ENCODE measurements at places on chromosomes 16 and 17.

DNA sequence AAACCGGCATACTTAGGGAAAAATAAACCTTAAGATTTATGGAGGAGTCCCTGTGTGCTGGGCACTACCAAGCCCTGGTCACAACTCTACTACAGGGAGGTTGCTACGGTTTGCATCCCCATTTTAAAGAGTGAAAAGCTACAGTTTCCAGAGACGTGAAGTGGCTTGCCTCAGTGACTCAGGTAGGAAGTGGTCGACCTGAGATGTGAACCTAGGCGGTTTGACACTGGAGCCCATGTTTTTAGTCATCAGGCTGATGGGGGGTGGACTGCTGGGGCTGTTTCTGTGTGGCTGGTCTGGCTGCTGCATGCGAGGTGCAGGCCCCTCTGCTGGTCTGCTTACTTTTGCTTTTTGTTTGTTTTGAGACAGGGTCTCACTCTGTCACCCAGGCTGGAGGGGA lies 6.6 kb downstream of the COX6A2 start:
- DNase-seq = no peak

DNA sequence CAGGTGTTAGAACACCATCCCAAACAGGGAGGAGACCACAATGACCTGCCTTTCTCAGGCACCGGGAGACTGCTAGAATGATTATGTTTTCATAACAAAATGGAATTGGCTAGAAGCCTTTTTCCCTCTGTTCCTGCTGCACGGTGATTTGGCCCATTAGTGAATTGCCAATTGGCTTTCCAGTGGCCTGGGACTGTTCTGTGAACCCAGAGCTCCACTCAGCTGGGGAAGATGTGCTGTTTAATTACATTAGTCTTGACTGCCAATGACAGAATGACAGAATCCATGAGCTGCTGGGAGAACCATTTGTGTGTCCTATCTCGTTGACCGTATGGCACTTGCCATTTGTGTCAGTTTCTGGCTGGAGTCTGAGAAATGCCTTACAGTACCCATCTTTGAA lies 242.9 kb downstream of the CDH11 start:
- no peak for DNase-seq

DNA sequence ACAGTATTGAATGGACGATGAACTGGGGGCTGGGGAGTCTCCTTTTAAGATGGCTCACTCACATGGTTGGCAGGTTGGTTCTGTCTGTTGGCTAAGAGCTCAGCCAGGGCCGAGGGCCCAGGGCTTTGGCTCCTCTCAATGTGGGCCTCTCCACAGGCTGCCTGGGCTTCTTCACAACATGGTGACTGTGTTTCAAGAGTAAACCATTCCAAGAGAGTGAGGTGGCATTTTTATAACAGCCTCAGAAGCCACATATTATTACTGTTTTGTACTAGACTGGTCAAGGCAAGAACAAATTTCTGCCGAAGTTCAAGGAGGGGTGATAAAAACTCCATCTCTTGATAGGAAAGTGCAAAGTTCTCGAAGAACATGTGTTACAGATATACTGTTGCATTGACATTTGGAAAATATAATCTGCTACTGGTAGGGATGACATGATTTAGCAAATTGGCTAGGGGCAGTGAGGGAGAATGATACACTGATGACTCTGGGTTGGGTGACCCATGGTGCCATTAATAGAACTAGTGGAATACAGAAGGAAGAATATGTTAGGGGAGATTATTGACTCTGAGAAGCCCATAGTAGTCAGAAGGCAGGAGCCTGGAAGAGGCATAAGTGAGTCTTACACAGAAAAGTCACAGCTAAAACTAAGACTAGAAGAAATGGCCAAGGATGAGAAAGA lies 13.7 kb downstream of the KRABD2 start:
- no peak for DNase-seq

- peak; percentile 9 for DNase-seq
These were observed 26.8 kb downstream of the DRC3 start for GRCh38 chr17:17999364-18000029.

- no peak for DNase-seq
These were observed 21.7 kb downstream of the ADCY7 start for GRCh38 chr16:50288026-50288425.

DNA sequence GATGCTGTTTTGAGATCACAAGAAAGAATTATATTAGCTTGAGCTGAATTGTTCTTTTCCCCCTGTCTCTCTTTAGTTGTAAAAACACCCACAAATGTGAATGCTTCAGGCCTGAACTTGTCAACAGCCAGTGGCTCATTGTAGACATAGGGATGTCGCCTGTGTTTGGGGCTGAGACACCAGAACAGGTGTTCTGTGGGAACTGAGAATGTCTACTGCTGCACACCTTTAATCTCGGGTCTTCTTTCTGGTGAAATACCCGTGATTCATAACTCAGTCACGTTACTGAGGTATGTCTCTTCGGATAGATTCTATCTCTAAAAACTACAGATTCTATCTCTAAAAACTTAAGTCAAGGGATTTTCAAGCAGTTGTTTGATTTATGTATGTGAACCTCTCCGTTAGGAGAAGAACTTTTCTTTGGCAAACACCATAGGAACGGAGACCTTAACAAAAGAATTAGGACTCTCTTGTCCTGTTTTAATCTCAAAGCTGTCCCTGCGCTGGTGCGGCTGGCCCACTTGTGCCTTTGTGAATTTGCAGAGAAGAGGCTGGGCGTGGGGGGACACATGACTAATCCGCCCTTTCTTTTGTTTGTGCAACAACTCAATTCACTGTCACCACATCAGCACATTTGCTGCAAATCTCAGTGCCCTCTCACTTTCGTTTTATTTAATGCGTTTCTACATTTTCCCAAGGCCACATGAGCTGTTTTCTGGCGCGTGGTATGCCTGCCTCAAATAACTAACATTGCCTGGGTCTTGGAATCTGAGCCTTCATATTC lies 643.0 kb downstream of the MAF start:
- no peak for DNase-seq

GRCh38 chr17:41527063-41528023 lies 765 bp downstream of the KRT19 start:
- no peak for DNase-seq

Data from NCI-H510A (cell line).